ENCODE measurements at places on chromosomes 2 and 18. TPM values are rescaled to one million over a fixed set of nuclear protein-coding genes. Genes with fewer than 3 reads are reported as not detected.

The VWA3B gene
- not detected for polyA plus RNA-seq

The LBX2 gene
- polyA plus RNA-seq, result 0.09 TPM

The FOXD4L1 gene
- polyA plus RNA-seq, result 0.08 TPM

The PARD6G gene
- polyA plus RNA-seq, result 23.6 TPM

The FBXO15 gene
- 0.11 TPM for polyA plus RNA-seq

The NTSR2 gene
- polyA plus RNA-seq, result not detected

The SCG2 gene
- polyA plus RNA-seq, result 0.08 TPM

The STAT4 gene
- polyA plus RNA-seq, result 1.6 TPM

The IFIH1 gene
- polyA plus RNA-seq, result 10.0 TPM

The CCDC150 gene
- 0.86 TPM for polyA plus RNA-seq

The RAB10 gene
- 139 TPM for polyA plus RNA-seq

The ZNF516 gene
- polyA plus RNA-seq, result 9.2 TPM

The AGAP1 gene
- polyA plus RNA-seq, result 13.5 TPM

The REG1B gene
- not detected for polyA plus RNA-seq

The ACOXL gene
- 0.16 TPM for polyA plus RNA-seq

The ITM2C gene
- polyA plus RNA-seq, result 46.1 TPM

The PLGLB1 gene
- polyA plus RNA-seq, result 0.38 TPM

The OST4 gene
- 541 TPM for polyA plus RNA-seq

The ELP2 gene
- 74.6 TPM for polyA plus RNA-seq

The NRP2 gene
- polyA plus RNA-seq, result 9.1 TPM

The CBLN2 gene
- not detected for polyA plus RNA-seq

The TMEM17 gene
- 4.1 TPM for polyA plus RNA-seq

The RUFY4 gene
- polyA plus RNA-seq, result not detected

The TTC27 gene
- polyA plus RNA-seq, result 16.9 TPM

The TMEM37 gene
- 0.13 TPM for polyA plus RNA-seq

The PLGLB2 gene
- 0.88 TPM for polyA plus RNA-seq

The COL3A1 gene
- polyA plus RNA-seq, result 0.03 TPM

The C18orf54 gene
- polyA plus RNA-seq, result 5.1 TPM

The SKOR2 gene
- polyA plus RNA-seq, result not detected

The HS6ST1 gene
- polyA plus RNA-seq, result 9.2 TPM

The ZBTB7C gene
- 0.58 TPM for polyA plus RNA-seq

The CFAP53 gene
- polyA plus RNA-seq, result 0.44 TPM
